ENCODE measurements at places on chromosomes 5 and 9. TPM values are rescaled to one million over a fixed set of nuclear protein-coding genes. Genes with fewer than 3 reads are reported as not detected.

- no peak for DNase-seq
Observed at GRCh38 chr9:110887276-110887675, 151.0 kb downstream of the LPAR1 start.

GRCh38 chr9:68498816-68499215, 41.9 kb downstream of the TMEM252 start:
- DNase-seq: no peak

The PCDHGA10 gene
- total RNA-seq: 6.9 TPM

GRCh38 chr9:124812441-124812876, 35.5 kb downstream of the OLFML2A start:
- DNase-seq: peak; percentile 99

Measured in IMR-90 (cell line).